ENCODE measurements at places on chromosomes 13 and 19. TPM values are rescaled to one million over a fixed set of nuclear protein-coding genes. Genes with fewer than 3 reads are reported as not detected.

DNA sequence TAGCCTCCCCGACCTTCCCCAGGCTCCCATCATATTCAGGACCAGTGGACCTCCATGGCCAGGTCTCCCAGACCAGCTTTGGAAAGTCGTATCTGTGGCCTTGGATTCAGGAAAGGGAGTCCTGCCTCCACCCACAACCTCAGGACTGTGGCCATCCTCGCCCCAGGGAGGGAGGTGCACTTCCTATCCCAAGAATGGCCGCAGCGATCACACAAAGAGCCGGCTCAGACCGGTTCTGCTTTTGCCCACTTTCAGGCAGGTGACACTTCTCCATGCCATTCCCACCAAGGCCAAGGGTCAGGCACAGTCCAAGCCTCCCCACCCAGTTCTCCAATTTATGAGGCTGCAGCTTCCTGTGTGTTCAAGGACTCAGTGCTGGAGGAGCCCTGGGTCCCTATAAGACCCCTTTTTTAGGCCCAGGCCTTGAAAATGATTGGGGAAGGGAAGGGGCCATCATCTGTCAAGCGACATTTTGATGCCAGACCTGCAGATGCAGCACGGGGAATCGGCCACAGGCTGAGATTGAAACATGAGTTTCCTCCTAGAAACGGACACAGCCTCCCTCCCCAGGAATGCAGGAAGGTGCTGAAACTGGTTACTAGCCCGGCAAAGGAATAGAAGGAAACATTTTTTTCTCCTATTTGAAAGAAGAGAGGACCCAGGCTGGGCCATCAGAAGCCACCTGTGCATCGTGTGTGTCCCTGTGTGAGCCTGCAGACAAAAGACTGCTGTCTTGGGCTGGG, 65.6 kb upstream of the USE1 start:
- DNase-seq, result no peak

GRCh38 chr19:41641879-41642485, 15.1 kb upstream of the CEACAM4 start:
- peak; percentile 30 for DNase-seq

Gene FFAR2
- not detected for total RNA-seq

DNA sequence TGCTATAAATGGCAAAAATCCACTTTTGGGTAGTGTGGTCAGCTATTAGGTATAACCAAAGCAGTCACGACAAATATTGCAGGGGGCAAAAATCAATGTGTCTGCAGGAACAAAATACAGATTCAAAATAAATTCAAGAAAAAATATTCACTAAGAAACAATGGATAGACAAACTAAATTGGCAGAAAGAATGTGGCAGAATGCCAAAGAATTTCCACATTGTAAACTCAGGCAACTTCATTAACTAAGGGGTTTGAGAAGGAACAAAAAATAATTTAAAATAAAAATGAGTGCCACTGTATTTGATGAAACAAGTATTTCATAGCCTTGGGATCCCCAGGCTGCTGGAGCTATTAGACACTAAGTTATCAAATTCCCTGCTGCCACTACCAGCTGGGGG, 193.1 kb downstream of the VWA8 start:
- no peak for DNase-seq

Gene KIR3DL2
- not detected for total RNA-seq

DNA sequence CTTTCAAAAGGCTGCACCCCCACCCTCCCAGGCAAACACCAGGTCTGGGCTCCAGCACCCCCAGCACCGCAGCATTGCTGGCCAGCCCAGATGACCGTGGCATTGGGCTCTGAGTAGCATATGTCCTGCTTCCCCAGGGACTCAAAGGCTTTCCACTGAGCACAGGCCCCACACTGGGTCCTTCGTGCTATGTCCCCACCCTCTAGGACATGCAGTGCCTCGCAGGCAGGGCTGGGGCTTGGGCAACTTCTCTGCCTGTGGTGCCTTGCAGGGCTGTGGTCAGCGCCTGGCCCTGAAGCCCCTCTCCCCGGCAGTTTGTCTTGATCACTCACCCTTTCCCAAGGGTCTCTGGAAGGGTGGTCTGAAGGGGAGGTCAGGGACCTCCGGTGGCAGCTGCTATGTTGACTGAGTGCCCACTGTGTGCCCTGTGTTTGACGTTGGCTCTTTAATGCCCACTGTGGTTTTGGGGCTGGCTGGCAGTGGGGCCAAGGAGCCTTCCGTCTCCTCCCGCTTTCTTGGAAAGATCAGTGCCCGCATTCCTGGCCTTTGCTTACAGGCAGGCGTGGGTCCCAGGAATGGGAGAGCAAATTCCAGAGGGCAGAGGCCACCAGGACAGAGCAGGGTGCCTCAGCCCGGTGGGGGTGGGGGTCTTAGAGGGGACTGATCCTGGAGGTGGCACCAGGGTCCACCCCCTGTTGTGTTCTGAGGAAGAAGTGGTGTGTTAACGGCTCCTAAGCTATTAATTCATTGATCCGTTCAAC, 20.3 kb upstream of the CRTC1 start:
- DNase-seq, result no peak

DNA sequence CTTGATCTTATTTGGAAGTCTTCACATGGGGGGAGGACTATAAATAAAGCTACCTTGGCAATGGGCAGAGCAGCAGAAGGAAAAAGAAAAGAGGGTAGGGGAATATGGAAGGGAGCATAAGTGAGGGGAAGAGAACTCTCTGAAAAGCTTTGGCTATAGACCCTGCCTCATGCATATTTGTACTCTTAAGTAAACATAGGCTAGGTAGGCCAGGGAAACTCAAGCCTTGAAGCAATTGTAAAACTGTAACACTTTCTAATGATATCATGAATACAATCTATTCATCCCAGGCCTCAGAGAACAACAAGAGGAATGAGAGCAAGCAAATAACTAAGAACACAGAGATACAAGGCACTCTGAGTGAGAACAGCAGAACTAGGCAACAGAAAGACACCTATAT, 20.4 kb downstream of the MYCBP2 start:
- DNase-seq, result no peak

Gene ADGRE1
- not detected for total RNA-seq

Gene RGL3
- total RNA-seq, result 1.8 TPM

Gene ZNF440
- 7.8 TPM for total RNA-seq

Gene SLC17A7
- under 0.01 TPM for total RNA-seq

Gene ATP1A3
- total RNA-seq, result 0.87 TPM

GRCh38 chr19:2613507-2614295, 88.8 kb downstream of the GNG7 start:
- no peak for DNase-seq

Gene KASH5
- total RNA-seq, result not detected

GRCh38 chr19:51660975-51661600, 14.5 kb upstream of the SIGLEC14 start:
- DNase-seq, result peak; percentile 55

Gene LENG9
- 7.3 TPM for total RNA-seq

GRCh38 chr19:14370169-14370939, 10.9 kb upstream of the ADGRE5 start:
- DNase-seq, result no peak

Gene ZNF737
- 6.2 TPM for total RNA-seq

DNA sequence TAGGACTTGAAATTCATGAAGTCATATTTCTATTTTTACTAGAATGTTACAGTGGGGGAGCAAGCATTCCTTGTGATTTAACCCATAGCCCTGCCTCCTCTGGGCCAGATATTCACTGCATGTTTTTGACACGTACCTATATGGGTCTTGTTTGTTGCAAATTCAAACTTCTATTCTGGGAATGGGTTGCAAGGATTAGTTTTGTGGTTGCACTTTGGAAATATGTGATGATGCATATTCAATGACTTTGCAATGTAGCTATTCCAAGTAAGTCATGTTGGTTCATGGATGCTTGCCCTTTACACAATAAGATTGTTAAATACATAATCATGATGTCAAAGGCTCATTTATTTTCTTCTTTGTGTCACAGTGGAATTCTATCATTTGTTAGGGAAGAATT, 440.8 kb downstream of the TDRD3 start:
- no peak for DNase-seq

- DNase-seq, result no peak
Measured at GRCh38 chr19:10419200-10419645, 1.1 kb upstream of the PDE4A start.

GRCh38 chr13:73754241-73754640, 380.0 kb downstream of the KLF12 start:
- no peak for DNase-seq

DNA sequence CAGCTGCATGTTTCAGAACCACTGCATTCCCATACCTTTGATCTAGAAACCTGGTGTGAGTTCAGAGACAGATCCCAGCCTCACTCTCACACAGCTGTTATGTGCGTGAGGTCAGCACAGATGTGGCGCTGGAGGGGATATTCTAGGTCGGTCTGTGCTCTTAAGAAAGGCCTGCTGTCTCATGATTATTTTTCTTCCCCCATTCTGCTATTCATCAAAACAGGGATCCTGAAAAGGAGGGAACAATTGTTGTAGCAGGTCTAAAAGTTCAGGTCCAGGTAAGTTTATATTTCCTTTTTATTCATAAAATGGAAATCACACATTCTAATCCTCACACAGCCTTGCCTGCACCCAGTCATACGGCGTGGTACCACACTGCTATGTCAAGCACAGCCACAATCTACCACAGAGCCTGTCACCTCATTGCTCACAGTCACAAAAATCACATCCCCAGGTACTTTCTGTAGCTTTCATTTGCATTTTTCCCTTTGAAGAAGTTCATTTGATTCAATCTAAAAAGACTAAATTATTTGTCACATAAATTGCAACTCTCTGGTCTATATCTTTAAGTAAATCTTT, 867 bp downstream of the ZNF546 start:
- peak; percentile 5 for DNase-seq

- DNase-seq, result no peak
Measured at GRCh38 chr19:4678881-4679790, 9.0 kb upstream of the MYDGF start.

Gene PSG1
- 0.40 TPM for total RNA-seq

All from mammary epithelial cell (primary cell).